Chondrocyte (in vitro differentiated cells): ENCODE measurements at places on chromosomes 11 and 22. TPM values are rescaled to one million over a fixed set of nuclear protein-coding genes. Genes with fewer than 3 reads are reported as not detected.
A peak's percentile ranks its signal among the peaks of the same experiment; 100 is the strongest.

DNA sequence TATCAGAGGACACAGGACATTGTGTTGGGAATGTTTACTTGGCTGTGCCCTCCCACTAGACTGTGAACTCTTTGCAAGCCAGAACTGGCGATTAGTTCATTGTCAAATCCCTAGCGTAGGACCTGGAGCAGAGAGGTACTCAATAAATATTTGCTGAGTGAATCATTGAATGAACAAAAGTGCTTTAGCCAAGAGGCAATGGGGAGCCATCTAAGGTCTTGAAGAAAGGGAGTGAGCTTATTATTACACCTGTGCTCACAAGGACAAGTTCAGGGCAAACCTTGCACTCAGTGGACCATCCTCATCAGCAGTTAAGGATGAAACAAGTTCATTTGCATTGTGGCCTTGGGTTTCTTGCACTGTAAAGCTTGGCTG, 1.1 kb upstream of the RASSF10 start:
- H3K4me3 ChIP-seq: no peak overlapping the region
- no peak for DNase-seq
- peaks cover 13% of the 10 kb centered on the region for H3K4me1 ChIP-seq
- H3K27ac ChIP-seq: no peak overlapping the region

- H3K27ac ChIP-seq: no peak overlapping the region
- no peaks in the 10 kb centered on the region for H3K27me3 ChIP-seq
- H3K36me3 ChIP-seq: no peaks in the 10 kb centered on the region
These were observed 874 bp upstream of the IL17RA start for GRCh38 chr22:17083811-17084441.

CASP4 gene
- total RNA-seq: 1.2 to 12.6 TPM (median 1.8 TPM) in 3 replicates

DNA sequence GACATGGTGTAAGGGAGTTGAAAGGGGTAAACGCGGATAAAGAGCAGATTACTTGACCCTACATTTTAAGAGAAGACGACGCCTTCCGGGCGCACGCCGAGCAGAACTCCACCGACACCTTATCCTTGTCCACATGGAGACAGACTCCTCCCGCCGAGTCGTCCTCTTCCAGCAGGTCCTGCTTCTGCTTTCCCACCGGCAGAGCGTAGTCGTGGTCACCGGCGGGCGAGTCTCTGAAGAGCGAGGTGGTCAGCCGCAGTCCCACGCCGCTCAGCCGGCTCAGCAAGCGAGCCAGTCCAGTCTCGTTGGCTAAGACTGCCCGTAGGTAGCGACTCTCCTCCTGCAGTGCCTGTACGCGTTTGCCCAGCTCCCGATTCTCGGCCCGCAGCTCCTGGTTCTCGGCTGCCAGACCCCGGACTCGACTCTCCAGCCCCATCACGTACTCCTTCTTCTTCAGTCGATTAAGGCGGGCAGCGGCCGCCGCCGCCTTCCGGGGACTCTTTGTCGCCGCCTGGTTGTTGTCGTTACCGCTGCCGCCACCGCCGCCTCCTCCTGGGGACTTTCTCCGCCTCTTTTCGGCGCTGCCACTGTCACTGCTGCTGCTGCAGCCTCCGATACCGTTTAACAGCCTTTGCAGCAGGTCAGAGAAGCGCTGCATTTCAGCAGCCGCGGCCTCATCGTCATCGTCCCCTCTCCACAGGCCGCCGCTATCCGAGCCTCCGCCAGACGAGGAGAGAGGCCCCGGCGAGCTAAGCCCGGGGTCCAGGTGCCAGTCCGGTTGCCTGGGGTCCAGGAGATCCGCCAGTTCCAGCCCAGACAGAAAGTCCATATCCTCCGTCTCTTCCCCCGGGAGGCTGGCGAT, 945 bp downstream of the CREBZF start:
- peak overlapping the region; percentile 85 for H3K4me3 ChIP-seq
- peaks cover 42% of the 10 kb centered on the region for H3K4me1 ChIP-seq
- no peaks in the 10 kb centered on the region for H3K27me3 ChIP-seq
- H3K36me3 ChIP-seq: peaks cover 19% of the 10 kb centered on the region
- DNase-seq: peak; percentile 92

DNA sequence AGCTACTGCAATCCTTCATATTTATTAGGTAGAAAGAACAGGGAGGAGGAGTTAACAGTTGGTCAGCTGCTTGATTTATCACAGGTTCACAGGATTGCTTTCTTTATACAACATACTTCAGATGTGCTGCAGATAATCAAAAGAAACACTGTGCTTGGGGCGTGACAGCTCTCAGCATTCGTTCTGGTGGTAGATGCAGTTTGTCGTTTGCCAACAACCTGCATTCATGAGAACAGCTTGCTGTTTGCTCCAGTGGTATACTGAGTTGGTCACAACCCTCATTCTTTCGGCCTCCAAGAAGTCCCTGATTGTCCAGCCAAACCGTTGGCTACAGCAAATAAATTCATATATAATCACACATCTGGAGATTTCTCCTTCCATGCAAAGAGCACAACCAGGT, 120.5 kb downstream of the ZNF280B start:
- peaks cover 53% of the 10 kb centered on the region for H3K27me3 ChIP-seq
- H3K4me1 ChIP-seq: no peaks in the 10 kb centered on the region
- no peak for DNase-seq
- no peak overlapping the region for H3K4me3 ChIP-seq
- peaks cover 1% of the 10 kb centered on the region for H3K36me3 ChIP-seq
- no peak overlapping the region for H3K27ac ChIP-seq

GRCh38 chr22:50581031-50581949, 1.4 kb downstream of the CHKB start:
- no peaks in the 10 kb centered on the region for H3K27me3 ChIP-seq
- H3K4me1 ChIP-seq: peaks cover 19% of the 10 kb centered on the region
- peaks cover 9% of the 10 kb centered on the region for H3K36me3 ChIP-seq
- peak overlapping the region; percentile 57 for H3K27ac ChIP-seq
- peak overlapping the region; percentile 88 for H3K4me3 ChIP-seq

- H3K27me3 ChIP-seq: no peaks in the 10 kb centered on the region
- peaks cover 2% of the 10 kb centered on the region for H3K36me3 ChIP-seq
- H3K4me1 ChIP-seq: peaks cover 8% of the 10 kb centered on the region
- H3K4me3 ChIP-seq: no peak overlapping the region
These were observed 45.1 kb downstream of the FLI1 start for GRCh38 chr11:128738942-128739341.

SMTNL1 gene
- not detected in 3 replicates for total RNA-seq

C11orf86 gene
- total RNA-seq: not detected in 3 replicates

ZBTB16 gene
- total RNA-seq: 18.5 to 22.0 TPM (median 21.9 TPM) in 3 replicates

- H3K27ac ChIP-seq: no peak overlapping the region
- no peak for DNase-seq
- no peaks in the 10 kb centered on the region for H3K36me3 ChIP-seq
- H3K4me1 ChIP-seq: no peaks in the 10 kb centered on the region
These were observed 25.9 kb upstream of the HTATIP2 start for GRCh38 chr11:20337526-20338154.

DNA sequence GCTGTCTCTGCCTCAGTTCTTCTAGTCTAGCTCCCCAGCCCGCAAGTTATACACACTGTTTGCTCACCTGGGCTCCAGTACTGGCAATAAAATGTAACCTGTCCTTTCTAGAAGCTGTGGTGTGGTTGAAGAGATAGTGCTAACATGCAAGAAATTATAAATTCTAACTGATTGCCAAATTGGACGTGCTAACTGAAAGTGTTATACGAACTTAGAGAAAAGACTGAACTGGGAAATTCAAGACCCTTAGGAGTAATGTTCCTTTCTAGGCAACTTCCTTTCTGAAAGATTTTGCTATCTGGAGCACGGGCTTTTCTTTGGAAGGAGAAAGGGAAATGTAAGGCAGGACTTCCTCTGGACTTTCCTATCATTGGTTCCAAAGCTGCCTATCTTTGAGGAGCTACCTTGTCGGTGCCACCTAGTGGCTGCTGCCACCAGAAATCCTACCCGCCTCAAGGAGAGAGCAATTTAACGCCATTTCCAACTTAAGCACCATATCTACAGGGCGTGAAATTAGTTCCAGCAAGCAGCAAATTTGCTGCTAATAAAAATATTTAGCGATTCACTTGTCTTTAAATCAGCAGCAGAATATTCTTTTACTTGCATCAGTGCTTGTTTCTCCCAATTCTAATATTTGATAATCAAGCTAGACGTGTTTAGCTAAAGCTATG, 12.7 kb upstream of the TMEM218 start:
- no peaks in the 10 kb centered on the region for H3K27me3 ChIP-seq
- no peak for DNase-seq
- no peak overlapping the region for H3K4me3 ChIP-seq
- no peak overlapping the region for H3K27ac ChIP-seq

DNA sequence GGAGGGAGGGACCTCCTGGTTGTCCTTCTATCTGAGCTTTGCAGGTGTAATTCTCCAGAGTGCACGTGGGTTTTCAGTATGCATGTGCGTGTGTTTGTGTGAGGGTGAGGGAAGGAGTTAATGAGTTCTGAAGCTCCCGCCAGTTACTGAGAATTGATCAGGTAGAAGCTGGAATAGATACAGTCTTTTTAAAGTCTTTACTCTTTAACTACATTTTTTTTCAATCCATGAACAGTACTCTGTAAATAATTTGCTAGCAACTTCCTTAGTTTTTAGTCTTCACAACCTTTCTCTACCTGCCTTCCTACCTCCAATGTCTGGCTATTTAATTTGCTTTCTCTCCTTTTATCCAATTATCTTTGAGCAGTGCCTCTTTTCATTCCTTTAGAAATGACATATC, 25.5 kb downstream of the ARHGAP42 start:
- no peaks in the 10 kb centered on the region for H3K27me3 ChIP-seq
- H3K4me3 ChIP-seq: no peak overlapping the region
- no peak overlapping the region for H3K27ac ChIP-seq

- peaks cover 9% of the 10 kb centered on the region for H3K4me1 ChIP-seq
- no peak overlapping the region for H3K27ac ChIP-seq
- peaks cover 2% of the 10 kb centered on the region for H3K36me3 ChIP-seq
These were observed 1.2 kb upstream of the PDE3B start for GRCh38 chr11:14642453-14642852.

- DNase-seq: no peak
- no peak overlapping the region for H3K4me3 ChIP-seq
- no peaks in the 10 kb centered on the region for H3K27me3 ChIP-seq
- peaks cover 22% of the 10 kb centered on the region for H3K36me3 ChIP-seq
These were observed 5.0 kb downstream of the DPF2 start for GRCh38 chr11:65338676-65339075.

DNA sequence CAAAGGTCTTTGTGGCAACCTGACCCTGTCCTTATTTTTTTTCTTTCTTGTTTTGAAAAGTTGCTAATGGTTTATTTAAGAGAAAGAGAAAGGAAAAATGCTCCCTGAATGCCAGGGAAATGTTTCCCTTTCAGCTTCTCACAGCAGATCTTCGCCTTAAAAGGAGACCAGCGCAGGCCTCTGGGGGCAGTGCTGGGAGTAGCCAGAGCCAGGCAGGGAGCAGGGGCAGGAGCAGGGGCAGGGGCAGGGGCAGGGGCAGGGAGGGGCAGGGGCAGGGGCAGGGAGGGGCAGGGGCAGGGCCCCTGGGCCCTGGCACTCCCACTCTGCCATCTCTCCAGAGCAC, 5.1 kb downstream of the MOB2 start:
- H3K4me1 ChIP-seq: peaks cover 28% of the 10 kb centered on the region
- no peak overlapping the region for H3K4me3 ChIP-seq
- H3K27ac ChIP-seq: no peak overlapping the region
- H3K27me3 ChIP-seq: no peaks in the 10 kb centered on the region
- peaks cover 13% of the 10 kb centered on the region for H3K36me3 ChIP-seq
- DNase-seq: no peak

DNA sequence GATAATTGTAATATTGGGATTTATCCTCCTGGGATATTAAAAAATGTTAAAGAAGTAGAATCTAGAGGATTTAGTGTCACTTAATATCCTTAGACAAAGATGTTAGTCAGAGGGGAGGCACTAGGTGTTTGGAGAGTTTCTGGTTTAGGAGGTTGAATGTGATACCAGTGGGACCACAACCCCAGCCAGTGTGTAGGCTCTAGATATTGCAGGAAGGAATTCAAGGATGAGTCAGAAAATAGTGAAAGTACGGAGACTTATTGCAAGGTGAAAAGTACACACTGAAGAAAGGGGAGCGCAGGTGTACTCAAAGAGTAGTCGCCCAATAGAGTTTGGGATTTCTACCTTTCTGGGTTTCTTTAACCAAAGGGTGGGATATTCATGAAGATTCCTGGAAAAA, 5.7 kb upstream of the TMEM41B start:
- no peaks in the 10 kb centered on the region for H3K27me3 ChIP-seq
- no peaks in the 10 kb centered on the region for H3K36me3 ChIP-seq
- DNase-seq: no peak

CRYBA4 gene
- not detected in 3 replicates for total RNA-seq

DNA sequence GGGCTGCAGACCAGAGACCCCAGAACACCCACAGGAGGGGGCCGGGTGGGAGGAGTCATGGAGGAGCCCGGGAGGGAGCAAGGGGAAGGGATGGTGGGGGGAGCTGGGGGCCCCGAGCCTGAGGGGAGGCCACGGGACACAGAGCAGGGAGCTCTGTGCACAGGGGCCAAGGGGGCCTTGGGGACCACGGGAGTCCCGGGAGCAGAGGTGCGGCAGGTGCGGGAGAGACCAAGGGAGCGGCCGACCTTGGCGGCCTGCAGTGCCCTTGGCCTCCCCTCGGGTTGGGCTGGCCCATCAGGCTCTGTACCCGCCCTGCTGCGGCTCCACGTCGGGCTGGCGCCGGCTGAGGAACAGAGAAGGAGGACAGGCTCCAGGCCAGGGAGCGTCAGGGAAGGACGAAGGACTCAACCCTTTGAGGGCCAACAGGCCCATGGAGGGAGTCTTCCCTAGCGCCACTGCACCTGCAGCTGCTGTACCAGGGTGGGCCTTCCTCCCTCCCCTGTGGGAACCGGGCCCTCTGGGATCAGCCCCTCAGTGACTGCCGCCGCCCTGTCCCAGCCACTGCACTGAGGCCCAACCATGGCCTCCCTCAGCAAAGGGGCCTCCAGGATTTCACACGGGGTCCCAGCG, 17.8 kb upstream of the BRSK2 start:
- peak; percentile 88 for DNase-seq
- peaks cover 4% of the 10 kb centered on the region for H3K27me3 ChIP-seq
- peaks cover 16% of the 10 kb centered on the region for H3K4me1 ChIP-seq
- no peak overlapping the region for H3K4me3 ChIP-seq
- no peaks in the 10 kb centered on the region for H3K36me3 ChIP-seq

- DNase-seq: no peak
- peaks cover 16% of the 10 kb centered on the region for H3K36me3 ChIP-seq
- H3K4me1 ChIP-seq: peaks cover 13% of the 10 kb centered on the region
- H3K4me3 ChIP-seq: no peak overlapping the region
- no peaks in the 10 kb centered on the region for H3K27me3 ChIP-seq
These were observed 16.1 kb upstream of the CHRM4 start for GRCh38 chr11:46407635-46408034.

P4HA3 gene
- total RNA-seq: 10.9 to 16.6 TPM (median 12.5 TPM) in 3 replicates

- no peak overlapping the region for H3K27ac ChIP-seq
- H3K4me3 ChIP-seq: no peak overlapping the region
- H3K27me3 ChIP-seq: peaks cover 20% of the 10 kb centered on the region
- H3K4me1 ChIP-seq: no peaks in the 10 kb centered on the region
- H3K36me3 ChIP-seq: no peaks in the 10 kb centered on the region
These were observed 73.3 kb upstream of the B3GAT1 start for GRCh38 chr11:134485316-134485715.

OR8B12 gene
- total RNA-seq: not detected in 3 replicates

ALDH3B1 gene
- 10.8 to 14.3 TPM (median 13.1 TPM) in 3 replicates for total RNA-seq

NRXN2 gene
- total RNA-seq: 1.1 to 3.0 TPM (median 1.8 TPM) in 3 replicates

DNA sequence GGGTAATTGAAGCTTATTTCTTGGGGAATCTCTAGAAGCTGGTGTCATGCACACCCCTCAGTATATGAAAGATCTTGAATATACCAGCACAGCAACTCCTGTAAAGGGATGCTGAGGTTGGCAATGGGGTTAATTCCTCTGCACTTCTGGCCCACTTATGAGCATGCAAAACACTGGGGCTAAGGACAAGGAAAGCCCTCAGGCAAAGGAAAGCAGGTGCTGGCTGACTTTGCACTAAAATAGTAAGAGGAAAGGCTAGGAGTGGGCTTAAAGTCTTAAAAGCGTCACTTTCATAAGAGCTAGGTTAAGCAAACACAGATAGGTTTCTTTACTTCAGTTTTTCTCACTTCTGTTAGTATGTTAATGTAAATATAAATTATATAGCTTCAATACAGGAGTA, 572.6 kb upstream of the LUZP2 start:
- H3K27me3 ChIP-seq: no peaks in the 10 kb centered on the region
- H3K36me3 ChIP-seq: no peaks in the 10 kb centered on the region
- H3K27ac ChIP-seq: no peak overlapping the region

KCNE3 gene
- 0.46 to 0.72 TPM in 2 of 3 replicates, not detected in the other for total RNA-seq
